ENCODE measurements at places on chromosomes 6 and 20.
A peak's percentile ranks its signal among the peaks of the same experiment; 100 is the strongest.

GRCh38 chr6:8005136-8005535 is 59.1 kb downstream of the BLOC1S5 start:
- DNase-seq: no peak

DNA sequence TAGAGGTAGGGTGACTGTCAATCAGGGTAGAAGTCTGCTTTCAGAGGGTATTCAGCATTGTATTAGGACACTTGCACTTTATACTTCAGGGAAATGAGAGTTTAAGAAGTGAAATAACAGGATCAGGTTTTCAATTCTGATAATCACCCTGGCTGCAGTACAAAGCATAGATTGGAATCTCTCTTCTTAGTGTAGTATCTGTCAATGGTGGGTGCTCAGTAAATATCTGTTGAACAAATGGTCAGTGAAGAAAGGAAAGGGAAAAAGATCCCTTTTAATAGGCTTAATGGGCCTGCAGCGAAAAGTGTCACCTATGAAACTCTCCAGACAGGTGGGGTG is 18.7 kb downstream of the TUBB2B start:
- DNase-seq: no peak

GRCh38 chr6:144234935-144235334 is 50.2 kb upstream of the UTRN start:
- no peak for DNase-seq

DNA sequence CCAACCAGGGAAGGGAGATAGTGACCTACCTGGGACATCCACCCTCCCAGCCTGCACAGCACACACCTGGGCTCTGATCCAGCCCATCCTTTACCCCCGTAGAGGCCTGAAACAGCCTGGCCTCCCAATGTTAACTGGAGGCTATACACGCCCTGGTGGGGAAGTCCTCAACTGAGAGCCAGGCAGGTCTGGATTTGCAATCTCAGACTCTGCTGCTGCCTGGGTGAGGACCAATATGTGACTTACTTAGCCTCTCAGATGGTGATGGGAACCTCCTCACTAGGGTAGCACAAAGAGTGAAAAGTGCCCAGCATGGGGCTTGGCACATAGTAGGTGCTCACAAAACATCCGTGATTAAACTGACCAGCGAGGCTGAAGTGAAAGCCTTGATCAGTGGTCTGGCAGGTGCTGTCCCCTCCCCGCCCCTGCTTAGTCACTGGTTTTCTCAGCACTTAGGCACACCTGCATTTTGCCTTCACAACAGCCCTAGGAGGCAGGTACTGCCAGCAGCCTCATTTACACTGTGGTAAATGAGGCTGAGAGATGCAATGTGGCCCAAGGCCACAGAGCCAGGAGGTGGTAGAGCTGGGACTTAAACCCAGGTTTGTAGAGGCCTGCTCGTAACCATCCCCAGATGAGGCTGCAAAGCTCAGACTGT is 12.4 kb downstream of the PEDS1 start:
- DNase-seq: no peak

DNA sequence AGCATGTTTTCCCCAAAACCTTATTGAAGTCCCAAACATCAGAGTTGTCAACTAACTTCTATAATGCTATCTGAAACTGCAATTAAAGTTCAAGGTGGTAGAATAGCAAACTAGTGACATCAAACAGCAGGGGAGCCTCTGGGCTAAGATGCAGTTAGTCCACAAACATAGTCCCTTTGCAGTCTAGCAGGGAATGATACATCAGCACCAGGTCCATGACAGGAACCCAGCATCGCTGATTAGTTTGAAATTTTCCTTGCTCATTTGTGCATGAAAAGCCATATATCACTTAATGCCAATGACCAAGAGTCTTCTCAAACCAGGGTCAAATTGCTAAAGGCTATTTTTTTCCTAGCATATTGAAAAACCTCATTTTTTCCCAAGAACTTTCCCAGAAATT is 145.3 kb downstream of the HIVEP2 start:
- no peak for DNase-seq

DNA sequence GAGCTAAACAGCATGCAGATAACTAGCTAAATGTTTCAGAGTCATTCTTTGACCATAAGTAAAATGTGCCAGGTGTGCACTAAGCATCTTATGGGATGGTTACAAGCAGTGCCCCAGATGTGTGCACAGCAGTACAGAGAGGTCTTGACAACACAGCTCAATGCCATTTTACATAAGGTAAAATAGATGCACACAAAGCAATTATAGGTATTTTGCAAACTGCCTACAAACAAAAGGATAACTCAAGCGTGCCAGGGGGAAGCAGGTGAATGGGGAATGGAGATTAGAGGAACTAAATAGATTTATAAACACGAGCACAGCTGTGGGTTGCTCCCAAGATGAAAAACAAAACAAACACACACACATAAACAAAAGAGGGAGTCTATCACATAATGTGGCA is 64.8 kb downstream of the SLC2A10 start:
- DNase-seq: no peak

DNA sequence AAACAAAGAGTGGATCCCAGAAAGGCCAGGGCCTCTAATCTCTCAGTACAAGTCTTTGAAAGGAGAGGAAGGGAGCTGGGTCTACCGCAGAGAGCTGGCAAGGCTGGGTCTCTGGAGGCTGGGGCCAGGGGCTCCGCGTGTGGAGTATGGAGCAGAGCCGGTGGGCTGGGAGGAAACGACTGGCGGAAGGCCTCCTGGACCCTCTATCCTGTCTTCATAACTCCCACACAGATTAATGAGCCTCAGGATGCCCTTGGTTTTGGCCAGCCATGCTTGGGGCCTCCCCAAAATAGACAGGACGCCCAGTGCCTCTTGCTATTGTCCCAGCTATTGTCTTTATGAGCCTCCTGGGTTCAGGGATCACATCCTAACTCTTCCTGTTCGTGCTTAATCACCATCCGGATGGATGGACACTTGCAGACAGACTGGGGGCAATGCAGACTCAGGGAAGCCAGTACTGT is 306.4 kb downstream of the DHX35 start:
- no peak for DNase-seq

GRCh38 chr20:3237958-3238615 is 903 bp downstream of the SLC4A11 start:
- no peak for DNase-seq

- peak; percentile 39 for DNase-seq
Observed at GRCh38 chr6:35091346-35092083, 49.6 kb downstream of the TCP11 start.

GRCh38 chr6:158758941-158759479 is 60.2 kb downstream of the EZR start:
- no peak for DNase-seq

DNA sequence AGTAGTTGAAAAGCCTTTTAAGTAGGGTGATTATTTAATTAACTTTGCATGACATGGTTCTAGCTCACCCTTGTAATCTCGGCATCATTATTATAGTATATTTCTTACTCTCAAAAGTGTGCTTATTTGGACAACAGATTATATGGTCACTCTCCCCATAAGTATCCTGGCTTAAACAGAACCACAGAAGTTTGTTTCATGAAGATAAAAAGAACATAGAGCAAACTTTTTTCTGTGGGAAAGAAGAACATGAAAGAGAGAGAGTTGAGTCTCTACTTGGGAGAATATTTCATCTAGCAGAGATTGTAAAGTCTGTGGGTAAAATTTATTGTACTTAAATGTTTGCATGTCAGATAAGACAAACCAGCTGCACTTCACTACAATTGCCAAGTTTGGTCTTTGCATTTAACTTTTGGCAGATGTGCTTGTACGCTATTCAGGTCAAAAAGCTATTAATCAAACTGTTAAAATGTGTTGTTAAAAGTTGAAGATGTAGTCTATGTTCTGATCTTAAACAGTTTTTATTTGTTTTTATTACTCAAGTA is 33.4 kb upstream of the PRIM2 start:
- peak; percentile 49 for DNase-seq

DNA sequence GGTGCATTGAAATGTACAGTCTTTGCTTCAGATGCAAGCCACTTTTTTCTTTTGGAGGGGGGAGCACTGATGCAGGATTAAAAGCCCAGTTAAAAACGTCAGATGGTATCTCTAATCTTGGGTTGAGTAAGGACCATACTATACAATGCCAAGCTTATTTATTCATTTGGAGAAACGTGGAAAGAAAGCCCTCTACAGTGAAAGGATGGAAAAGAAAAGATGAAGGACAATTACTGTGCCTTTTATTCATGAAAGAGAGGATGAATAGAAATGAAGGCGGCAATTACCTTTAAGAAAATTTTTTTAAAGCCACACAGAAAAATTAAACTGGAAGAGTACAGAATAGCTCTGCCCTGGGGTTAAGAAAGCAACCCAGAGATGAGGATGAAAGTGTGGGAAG is 2.7 kb downstream of the B3GAT2 start:
- no peak for DNase-seq

- DNase-seq: peak; percentile 74
Observed at GRCh38 chr6:5998711-5999687, 7.7 kb downstream of the NRN1 start.

DNA sequence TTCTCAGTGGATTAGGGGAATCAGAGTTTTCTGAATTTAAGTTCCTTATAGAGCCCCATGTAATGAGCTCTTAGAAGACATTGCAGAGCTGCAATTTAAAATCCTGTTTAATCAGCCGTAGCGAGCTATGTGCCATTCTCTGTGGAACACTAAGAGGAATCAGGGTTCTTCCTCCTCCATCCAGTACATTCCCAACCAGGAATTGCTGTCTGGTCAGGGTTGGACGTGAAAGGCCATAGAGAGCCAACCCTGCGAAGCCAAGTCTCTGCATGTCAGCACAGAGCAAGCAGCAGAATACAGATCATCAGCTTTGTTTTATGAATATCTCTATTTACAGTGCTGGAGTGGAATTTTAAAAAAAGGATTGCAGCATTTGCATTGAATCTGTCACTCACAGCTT is 366.0 kb downstream of the LAMA2 start:
- no peak for DNase-seq

DNA sequence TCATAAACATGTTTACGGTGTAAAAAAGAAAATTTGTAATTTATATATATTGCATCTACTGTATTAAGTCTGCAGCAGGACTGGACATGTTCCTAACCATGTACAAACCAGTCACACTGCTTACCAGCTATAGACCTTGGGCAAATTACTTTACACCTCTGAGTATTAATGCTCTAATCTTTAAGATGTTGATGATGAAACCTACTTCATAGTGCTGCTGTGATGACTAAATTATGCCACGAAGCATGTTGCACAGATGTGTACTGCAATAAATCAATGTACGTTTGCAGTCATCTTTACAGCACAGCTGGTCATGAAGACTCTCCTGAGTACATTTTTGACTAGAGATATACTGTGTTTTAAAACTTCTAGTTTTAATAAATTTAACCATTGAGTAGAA is 42.6 kb downstream of the PRKN start:
- no peak for DNase-seq

GRCh38 chr6:92784235-92784634 is 635.1 kb downstream of the EPHA7 start:
- DNase-seq: no peak

DNA sequence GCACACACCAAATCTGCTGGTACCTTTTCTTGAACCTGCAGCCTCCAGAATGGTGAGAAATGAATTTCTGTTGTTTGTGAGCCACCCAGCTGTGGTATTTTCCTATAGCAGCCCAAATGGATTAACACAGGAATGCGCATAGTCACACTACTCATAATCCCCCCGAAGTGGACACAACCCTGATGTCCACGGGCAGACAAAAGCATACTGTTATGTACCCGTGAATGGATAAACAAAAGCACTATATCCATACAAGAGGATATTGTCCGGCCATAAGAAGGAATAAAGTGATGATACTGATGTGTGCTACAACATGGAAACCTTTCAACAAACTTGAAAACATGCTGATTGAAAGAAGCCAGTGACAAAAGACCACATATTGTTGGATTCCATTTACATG is 25.1 kb upstream of the RPP40 start:
- DNase-seq: no peak

GRCh38 chr6:79042088-79042798 is 35.8 kb downstream of the PHIP start:
- no peak for DNase-seq

DNA sequence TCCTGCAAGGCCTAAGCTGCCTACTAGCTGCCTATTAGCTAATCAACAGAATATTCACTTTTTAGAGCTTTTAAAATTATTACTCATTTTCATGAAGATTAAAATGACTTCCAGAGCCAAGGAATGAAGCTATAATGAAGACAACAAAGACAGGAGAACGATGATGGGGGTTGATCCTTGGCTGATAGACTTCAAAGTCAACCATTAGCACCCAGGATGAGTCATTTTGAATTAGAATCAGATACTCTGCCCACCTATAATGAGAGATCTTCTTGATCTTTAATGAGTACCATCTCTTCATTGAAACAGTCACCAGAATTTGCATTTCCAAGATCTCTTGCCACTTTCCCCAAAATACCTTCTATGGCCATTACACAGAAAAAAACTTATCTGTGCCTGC is 56.7 kb upstream of the CDYL start:
- DNase-seq: no peak

GRCh38 chr6:55833284-55833683 is 42.1 kb downstream of the BMP5 start:
- no peak for DNase-seq

- DNase-seq: peak; percentile 31
Observed at GRCh38 chr6:12051861-12052368, 39.8 kb downstream of the HIVEP1 start.

All from fibroblast of skin of right biceps (primary cell).